ENCODE measurements at places on chromosomes 1 and 21.

GRCh38 chr1:41046347-41046775 is 24.8 kb upstream of the SLFNL1 start:
- H3K4me1 ChIP-seq: no peaks in the 10 kb centered on the region
- H3K27ac ChIP-seq: peak overlapping the region; percentile 85
- H3K27me3 ChIP-seq: no peaks in the 10 kb centered on the region
- no peak overlapping the region for H3K4me3 ChIP-seq

- no peak for DNase-seq
- no peaks in the 10 kb centered on the region for H3K36me3 ChIP-seq
- H3K4me3 ChIP-seq: no peak overlapping the region
- no peaks in the 10 kb centered on the region for H3K4me1 ChIP-seq
Measured at GRCh38 chr1:230097370-230097769, 30.3 kb downstream of the GALNT2 start.

DNA sequence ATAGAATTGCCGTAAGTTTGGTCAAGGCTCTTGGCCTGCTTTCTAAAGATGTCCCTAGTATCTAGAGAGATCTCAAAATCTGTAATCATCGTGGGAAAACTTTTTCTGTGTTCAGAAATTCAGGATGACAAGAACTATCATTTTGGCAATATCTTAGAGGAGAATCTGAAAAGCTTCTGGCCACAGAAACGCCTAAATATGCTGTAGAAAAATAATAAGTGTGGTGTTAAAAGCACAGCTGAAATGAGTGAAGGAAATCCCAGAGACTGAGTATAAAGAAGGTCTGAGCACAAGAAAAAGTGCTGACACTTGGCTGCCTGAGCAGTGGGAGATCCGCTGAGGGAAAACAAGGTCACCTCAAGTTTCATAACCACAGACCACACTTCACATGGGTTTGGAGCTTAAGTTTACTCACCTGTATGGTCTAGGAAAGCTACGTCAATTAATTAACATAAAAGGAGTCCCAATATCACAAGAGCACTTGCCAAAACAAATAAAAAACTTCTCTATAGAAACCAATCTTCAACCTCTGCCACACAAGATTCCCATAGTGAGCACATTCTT is 235.2 kb upstream of the IRF2BP2 start:
- no peak for DNase-seq
- no peak overlapping the region for H3K27ac ChIP-seq
- H3K27me3 ChIP-seq: no peaks in the 10 kb centered on the region
- no peak overlapping the region for H3K4me3 ChIP-seq
- peaks cover 2% of the 10 kb centered on the region for H3K4me1 ChIP-seq

DNA sequence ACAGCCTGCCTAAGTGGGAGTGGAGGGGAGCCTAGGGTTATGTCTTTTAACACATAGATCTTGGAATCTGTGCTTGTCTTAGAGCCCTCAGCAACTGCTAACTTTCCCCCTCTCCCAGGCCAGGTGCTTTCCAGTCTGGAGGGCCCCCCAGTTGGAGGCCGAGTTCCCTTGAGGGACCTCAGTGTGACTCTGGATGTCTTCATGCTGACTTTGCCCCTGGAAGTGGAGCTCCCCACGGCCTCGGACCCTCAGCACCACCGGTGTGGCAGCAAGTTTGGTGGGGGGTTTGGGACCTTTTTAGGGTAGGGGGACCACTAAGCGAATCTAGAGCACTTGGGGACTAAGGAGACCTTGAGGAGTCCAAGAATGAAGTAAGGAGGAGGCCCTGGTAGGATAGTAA is 22.9 kb downstream of the HYI start:
- DNase-seq: no peak
- H3K36me3 ChIP-seq: peaks cover 83% of the 10 kb centered on the region
- H3K4me1 ChIP-seq: no peaks in the 10 kb centered on the region
- no peaks in the 10 kb centered on the region for H3K27me3 ChIP-seq

- peaks cover 1% of the 10 kb centered on the region for H3K4me1 ChIP-seq
- no peaks in the 10 kb centered on the region for H3K36me3 ChIP-seq
- H3K27ac ChIP-seq: no peak overlapping the region
Measured at GRCh38 chr1:67634396-67634935, 50.5 kb upstream of the GADD45A start.

Data from lung (tissue), 17 donors.